ENCODE measurements at places on chromosomes 11 and 22.

DNA sequence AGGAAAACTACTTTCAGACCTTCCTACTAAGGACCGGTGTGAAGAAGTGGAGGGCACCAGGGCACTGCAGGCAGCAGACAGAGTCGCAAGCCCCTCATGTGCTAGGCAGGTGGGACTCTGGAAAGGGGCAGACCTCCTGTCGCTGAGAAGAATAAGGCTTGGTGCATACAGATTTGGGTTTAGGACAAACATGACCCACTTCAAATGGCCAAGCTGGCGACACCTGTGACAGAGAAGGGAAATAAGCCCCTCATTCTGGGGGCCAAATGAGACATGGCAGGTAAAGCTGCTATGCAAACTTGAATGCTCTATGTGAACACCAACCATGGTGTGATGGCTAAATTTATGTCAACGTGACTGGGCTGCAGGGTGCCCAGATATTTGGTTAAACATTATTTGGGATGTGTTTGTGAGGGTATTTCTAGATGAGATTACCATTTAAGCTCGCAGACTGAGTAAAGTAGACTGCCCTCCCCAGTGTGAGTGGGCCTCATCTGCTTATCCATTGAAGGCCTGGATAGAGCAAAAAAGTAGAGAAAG lies 112.4 kb upstream of the PITPNB start:
- DNase-seq, result no peak

DNA sequence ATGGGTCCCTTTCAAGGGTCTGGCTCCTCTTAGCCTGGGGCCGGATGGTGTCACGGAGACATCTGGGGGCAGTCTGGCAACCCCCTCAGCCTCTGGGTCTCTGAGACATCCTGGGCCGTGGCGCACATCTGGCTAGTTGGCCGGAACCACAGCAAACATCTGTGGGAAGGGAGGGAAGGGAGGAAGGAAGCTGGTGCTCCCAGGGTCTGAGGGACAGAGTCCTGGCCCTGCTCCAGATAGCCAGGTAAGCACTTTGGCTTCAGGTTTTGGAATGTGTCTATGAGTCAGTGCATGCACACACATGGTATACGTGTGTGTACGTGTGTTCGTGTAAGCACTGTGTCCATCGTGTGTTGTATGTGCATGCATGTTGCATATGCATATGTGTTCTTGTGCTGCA lies 225.1 kb downstream of the MN1 start:
- no peak for DNase-seq

- no peak for DNase-seq
These were observed 89.4 kb downstream of the TMEM135 start for GRCh38 chr11:87127101-87127500.

GRCh38 chr22:43241138-43241597 lies 54.2 kb upstream of the TTLL12 start:
- no peak for DNase-seq

- DNase-seq, result no peak
These were observed 36.8 kb downstream of the OR10A6 start for GRCh38 chr11:7894251-7894650.

- no peak for DNase-seq
These were observed 983 bp downstream of the EHF start for GRCh38 chr11:34621876-34622275.

- no peak for DNase-seq
These were observed 461.7 kb upstream of the CADM1 start for GRCh38 chr11:115965767-115966504.

GRCh38 chr11:76781046-76781801 lies 1.9 kb upstream of the TSKU start:
- no peak for DNase-seq

GRCh38 chr11:1228101-1228821 lies 5.4 kb downstream of the MUC5B start:
- no peak for DNase-seq

- DNase-seq, result no peak
These were observed 5.1 kb upstream of the OR52R1 start for GRCh38 chr11:4809246-4809645.

GRCh38 chr11:17471501-17471900 lies 5.1 kb downstream of the ABCC8 start:
- no peak for DNase-seq

GRCh38 chr11:22415476-22415875 lies 77.3 kb downstream of the SLC17A6 start:
- DNase-seq, result no peak

- DNase-seq, result no peak
These were observed 9.0 kb upstream of the APOBEC3A start for GRCh38 chr22:38948181-38948940.

- DNase-seq, result no peak
These were observed 66.2 kb downstream of the CCDC81 start for GRCh38 chr11:86440843-86441242.

DNA sequence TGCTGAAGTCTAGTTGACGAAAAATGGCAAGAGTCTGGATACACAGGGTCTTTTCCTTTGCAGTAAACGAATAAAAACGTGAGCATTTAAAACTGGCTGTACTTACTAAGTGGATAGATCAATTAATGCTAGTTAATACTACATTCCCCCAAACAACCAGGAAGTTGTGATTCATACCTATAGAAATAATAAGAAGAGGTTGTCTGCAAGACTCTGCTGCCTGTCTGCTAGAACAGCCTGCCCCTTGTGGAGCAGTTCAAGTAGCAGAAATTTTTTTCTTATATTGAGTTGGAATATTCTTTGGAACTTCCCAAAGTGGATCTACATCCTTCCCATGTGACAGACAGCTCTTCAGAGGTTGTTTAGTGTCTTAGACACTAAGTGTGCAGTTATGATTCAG lies 86.8 kb downstream of the TEAD1 start:
- DNase-seq, result no peak

GRCh38 chr11:117042689-117043088 lies 55.5 kb downstream of the SIK3 start:
- DNase-seq, result no peak

GRCh38 chr22:24181996-24182899 lies 961 bp downstream of the SUSD2 start:
- no peak for DNase-seq

DNA sequence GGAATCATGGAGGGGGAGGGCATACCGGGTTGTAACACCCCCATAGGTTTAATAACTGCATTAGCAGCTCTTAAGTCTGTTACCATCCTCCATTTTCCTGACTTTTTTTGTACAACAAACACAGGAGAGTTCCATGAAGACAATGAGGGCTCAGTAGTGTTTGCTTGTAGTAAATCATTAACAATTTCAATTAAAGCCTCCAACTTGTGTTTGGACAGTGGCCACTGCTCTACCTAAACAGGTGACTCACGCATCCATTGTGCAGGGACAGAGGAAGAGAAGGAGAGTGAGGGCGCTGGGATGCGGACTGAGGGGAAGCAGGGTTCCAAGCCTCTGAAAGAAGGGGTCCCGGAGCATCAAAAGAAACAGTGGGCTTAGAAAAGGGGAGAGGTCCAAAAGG lies 21.3 kb upstream of the MTNR1B start:
- no peak for DNase-seq

GRCh38 chr11:19244084-19244483 lies 3.3 kb upstream of the E2F8 start:
- DNase-seq, result no peak

GRCh38 chr22:42078469-42079318 lies 806 bp upstream of the SMDT1 start:
- no peak for DNase-seq

DNA sequence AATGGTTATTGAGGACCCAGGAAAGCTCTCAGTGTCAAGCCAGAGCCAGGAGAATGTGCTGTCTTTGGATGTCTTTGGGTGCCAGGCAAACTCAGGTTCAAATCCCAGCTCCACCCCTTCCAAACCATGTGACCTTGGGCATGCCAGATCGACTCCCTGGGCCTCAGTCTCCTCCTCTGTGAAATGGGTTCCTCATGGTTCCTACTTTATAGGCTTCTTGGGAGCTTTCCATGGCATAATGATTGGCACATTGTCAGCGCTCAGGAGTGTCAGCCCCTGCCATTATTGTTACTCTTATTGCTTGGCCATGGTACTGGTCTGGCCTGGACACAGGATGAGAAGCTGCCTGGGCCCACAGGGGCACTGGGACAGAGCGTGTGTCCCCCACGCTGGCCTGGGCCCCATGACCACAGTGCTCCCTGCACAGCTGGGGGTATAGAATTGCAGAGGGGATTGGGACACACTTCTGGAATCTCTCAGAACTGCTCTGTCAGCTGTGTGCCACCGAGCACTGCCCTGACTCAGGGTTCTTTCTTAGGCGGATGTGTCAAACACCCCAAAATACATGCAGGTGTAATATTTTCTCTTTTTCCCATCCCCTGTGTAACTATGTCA lies 37.6 kb upstream of the CRYBB3 start:
- no peak for DNase-seq

DNA sequence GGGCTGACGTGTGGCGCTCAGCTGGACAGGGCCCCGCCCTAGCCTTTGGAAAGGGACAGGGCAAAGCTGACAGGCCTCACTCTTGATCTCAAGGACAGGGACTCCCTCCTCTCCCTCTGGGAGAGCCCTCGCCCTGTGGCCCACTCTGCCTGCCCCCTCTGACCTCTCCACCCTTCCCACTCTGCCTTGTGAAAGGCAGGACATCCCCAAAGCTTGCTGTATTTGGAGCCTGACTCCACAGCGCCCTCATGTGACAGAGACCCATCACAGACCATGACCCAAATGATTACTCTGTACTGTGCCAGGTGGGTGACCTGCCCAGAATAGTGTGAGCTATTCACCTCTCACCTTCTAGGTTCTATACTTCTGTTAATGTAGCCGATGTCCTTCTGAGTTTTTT lies 18.8 kb downstream of the P2RY2 start:
- no peak for DNase-seq

DNA sequence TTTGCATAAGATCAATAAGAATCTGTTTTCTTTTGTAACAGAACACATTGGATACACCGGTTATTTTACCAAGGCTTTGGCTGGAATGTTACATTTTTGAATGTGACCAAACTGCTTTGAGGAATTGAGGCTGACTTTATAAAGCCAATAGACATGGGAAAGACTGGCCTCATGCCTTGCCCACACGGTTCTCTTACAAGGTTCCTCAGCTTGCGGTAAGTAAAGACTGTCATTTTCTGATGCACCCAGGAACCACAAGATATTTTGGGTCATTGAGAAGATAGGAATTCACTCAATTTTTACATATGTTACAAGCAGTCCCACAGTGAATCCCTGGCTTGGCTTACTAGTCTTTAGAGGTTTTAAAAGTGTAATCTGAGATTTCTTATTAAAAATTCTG lies 23.9 kb downstream of the OR10A6 start:
- no peak for DNase-seq

DNA sequence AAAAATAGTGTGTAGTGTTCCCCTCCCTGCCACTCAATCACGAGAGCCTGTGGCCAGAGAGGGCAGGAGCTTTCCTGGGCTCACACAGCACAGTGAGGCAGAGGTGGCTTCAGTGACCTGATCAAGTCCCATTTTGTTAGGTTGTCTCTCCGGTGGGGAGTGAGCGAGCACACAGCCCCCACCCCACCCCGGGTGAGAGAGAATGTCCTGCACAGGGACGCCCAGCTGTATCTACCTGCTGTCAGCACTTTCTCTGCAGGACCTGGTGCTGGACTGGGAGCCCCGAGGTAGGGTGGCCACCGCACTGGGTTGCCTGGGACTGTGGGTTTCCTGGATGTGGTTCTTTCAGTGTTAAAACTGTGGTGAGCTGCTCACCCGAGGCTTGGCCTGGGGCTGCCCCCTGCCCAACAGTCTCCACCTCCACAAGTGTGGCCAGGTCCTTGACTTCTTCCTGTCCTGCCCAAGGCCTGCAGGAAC lies 6.1 kb downstream of the CAPN5 start:
- no peak for DNase-seq

GRCh38 chr11:27218421-27219038 lies 144.5 kb downstream of the CCDC34 start:
- DNase-seq, result no peak

- peak; percentile 56 for DNase-seq
These were observed 437 bp downstream of the KIAA0930 start for GRCh38 chr22:45240104-45240809.

DNA sequence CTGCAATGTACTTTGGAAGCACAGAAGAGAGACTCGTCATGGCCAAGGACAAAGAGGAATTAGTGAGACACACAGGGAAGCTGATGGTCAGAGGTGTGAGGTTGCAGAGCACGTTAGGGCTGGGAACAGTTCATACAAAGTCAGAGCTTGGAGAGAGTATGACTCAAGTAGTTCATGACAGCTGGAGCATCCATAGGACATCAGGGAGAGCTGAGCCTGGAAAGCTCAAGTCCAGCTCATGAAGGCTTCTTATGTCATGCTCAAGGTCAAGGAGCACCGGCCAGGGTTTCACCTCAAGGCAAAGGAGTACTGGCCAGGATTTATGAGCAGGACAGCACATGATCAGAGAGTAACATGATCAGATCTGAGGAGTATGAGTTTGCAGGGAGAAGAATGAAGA lies 64.6 kb upstream of the CHST1 start:
- no peak for DNase-seq

GRCh38 chr11:12889243-12889642 lies 119.9 kb upstream of the RASSF10 start:
- no peak for DNase-seq

DNA sequence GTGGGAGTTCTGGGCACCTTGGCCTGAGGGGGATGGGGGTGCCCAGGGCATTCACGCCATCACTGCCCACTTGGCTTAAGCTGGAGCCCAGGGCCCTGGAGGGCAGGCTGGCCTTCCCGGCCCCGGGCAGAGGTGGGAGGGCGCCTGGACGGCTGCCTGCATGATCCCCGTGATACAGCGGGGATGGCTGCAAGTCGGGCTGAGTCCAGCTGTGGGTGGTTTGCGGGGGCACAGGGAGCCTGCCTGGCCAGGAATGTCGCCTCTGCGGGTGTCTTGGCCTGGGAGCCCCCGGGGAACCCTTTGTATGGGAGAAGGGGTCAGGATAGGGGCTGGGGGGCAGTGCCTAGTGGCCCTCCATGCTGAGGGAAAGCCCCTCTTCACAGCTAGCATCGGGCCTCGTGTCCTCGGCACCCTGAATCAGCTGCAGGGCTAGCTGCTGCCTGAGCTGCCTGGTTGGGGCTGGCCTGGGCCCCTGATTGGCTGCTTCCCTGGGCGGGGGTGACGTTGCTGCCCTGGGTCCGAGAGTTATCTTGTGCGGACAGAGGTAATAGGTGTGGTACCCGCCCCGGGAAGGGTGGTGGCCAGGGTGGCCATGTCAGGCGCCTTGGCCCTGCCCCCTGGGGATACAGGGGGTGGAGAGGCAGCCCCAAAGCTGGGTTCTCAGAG lies 8.3 kb downstream of the BRSK2 start:
- no peak for DNase-seq

DNA sequence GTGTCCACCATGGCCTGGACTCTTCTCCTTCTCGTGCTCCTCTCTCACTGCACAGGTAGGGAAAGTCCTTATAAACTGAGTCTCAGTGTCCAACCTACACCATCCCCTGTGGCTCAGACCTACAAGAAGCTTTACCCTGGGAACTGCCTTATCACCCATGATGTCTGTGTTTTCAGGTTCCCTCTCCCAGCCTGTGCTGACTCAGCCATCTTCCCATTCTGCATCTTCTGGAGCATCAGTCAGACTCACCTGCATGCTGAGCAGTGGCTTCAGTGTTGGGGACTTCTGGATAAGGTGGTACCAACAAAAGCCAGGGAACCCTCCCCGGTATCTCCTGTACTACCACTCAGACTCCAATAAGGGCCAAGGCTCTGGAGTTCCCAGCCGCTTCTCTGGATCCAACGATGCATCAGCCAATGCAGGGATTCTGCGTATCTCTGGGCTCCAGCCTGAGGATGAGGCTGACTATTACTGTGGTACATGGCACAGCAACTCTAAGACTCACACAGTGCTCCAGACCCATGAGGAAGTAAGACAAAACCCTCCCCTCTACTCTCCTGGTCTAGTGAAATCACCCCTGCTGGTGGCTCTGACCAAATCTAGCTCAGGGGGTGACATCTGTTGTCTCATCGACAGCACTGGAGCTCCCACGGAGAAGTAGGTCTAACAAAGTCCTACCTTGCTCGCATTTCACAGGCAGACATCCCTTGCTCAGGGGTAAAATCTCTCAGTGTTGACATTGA lies 74.3 kb downstream of the VPREB1 start:
- no peak for DNase-seq
